ENCODE measurements at places on chromosomes 16 and 17.
A peak's percentile ranks its signal among the peaks of the same experiment; 100 is the strongest.

GRCh38 chr16:64866021-64866420 lies 255.8 kb downstream of the CDH11 start:
- no peak for DNase-seq

DNA sequence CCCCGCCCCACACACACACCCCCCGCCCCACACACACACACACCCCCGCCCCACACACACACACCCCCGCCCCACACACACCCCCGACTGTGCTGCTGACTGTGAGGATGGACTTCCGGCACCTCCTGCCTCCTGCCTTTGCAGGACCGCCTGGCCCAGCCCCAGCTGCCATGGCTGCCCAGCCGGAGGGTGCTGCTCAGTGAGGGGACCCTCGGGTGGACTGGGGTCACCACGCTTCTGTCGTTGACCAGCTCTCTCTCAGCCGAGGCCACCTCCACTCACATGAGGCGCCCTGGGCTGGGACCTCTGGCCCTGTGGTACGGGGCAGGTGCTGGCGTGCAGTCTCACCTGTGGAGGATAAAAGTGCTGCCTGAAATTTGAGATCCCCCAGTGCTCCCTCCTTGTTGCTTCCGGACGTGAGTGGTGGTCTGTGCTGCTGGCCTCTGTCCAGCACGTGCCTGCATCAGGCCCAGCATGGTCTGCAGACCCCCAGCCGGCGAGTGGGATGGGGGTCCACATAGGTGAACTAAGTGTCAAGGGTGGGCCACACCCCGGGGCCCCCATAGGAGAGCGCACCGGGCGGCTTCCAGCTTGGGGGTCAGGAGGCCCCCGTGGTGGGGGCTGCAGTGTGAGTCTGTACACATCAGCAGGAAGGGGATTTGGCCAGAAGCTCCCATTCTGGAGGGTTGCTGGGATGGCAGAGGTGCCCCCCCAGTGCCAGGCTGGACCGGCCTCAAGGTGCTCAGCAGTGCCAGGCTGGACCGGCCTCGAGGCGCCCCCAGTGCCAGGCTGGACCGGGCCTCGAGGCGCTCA lies 11.2 kb downstream of the METRNL start:
- no peak for DNase-seq

GRCh38 chr17:60284709-60285108 lies 107.2 kb downstream of the USP32 start:
- DNase-seq: no peak

DNA sequence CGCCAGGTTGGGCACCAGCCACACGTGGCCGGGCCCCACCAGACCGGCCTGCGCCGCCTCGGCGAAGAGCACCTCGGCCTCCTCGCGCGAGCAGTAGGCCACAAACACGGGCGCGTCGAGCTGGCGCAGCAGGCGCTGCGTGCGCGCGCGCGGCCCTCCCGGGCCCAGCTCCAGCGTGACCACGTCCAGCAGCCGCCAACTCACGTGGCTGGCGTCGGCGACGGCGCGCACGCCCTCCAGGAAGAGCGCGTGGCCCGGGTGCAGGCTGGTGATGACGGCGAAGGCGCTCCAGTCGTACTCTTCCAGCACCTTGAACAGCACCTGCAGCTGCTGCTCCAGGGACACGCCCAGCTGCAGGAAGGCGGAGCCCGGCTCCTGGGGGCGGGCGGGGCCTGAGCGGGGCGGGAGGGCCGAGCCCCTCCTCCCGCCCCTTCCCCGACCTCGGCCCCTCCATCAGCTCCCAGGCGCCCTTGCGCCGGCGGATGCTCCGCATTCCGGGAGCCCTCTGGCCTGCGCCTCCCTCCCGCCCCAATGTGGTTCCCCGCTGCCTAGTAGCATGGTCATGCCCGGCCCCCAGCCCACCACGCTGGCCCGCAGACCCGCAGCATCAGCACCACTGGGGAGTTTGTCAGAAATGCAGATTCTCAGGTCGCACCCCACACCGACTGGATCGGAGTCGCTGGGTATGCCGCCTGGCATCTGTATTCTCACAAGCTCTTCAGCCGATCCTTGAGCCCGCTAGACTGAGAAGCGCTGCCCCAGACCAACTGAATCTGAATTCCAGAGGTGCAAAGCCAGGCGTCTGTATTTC lies 7.2 kb downstream of the GRIN2C start:
- peak; percentile 32 for DNase-seq

DNA sequence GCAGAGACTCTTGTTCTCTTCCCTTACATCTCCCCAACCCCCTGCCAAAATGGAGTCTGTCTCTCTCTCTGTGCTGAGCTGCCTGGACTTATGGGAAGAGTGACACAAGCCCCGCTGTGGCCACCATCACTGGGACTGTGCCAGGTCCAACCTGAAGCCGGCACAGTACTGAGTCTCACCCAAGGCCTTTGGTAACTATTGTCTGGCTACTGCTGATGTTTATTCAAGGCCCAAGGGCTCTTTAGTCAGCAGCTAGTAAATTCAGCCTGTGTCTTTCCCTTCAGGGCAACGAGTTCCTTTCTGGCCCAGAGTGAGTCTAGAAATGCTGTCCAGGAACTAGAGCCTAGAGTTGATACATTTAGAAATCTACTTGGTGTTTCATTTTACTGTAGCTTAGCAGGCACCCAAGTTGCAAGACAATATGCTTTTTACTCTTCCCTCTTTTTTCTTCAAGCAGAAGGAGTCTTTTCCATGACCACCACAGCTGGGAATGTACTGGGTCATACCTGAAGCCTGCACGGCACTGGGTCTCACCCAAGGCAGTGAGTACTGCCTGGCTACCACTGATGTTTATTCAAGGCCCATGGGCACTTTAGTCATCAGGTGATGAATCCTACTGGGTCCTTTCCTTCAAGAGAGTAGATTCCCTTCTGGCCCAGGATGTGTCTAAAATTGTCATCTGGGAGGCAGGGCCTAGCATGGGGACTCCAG lies 17.7 kb downstream of the EFCAB5 start:
- no peak for DNase-seq
